CD4-positive, CD25-positive, alpha-beta regulatory T cell (primary cell): ENCODE measurements at places on chromosomes 5 and 9.

DNA sequence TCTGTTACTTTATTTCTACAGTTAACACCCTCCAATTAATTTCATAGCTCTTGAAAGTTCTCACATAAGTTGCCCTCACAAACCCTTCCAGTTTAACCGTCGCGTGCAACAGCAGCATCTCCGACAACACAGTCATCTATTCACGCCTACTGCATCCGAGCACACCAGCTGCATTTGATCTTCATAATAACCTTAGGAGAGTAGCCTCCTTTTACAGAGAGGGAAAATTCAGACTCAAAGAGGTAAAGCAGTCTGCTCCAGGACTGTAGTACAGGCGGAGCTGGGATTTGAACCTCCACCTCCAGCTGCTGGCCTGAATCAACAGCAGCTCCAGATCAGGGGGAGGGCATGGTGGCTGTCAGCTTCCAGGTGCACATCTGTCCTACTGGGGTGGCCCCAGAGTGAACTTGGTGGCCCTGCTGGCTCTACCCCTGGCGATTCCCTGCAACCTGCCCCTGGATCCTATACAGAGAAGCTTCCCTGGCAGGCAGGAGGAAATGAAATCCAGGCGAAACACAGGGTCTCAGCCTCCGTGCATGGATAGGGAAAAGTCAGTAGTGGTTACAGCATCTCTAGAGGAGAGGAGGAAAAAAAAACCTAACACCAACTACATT, 71.6 kb upstream of the UNC5A start:
- H3K27me3 ChIP-seq: peaks cover 12% of the 10 kb centered on the region
- H3K4me3 ChIP-seq: no peak overlapping the region
- peaks cover 8% of the 10 kb centered on the region for H3K4me1 ChIP-seq
- H3K36me3 ChIP-seq: no peaks in the 10 kb centered on the region
- no peak for DNase-seq

DNA sequence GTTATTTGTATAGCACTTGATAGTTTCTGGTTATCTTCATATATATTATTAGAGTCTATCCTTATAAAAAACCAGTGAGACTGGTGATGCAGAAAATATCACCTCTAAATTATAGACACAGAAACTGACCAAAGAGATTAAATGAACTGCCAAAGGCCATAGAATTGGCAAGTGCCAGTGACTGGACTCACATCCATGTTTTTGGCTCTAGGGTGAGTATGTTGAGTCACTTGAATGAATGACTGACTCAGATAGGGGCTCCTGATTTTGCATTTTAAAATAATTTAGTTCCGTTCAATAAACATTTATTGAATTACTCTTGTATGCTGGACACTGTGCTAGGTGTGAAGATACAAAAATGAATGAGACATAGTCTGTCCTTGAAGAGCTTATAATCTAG, 70.7 kb downstream of the NR2F1 start:
- no peaks in the 10 kb centered on the region for H3K36me3 ChIP-seq
- no peaks in the 10 kb centered on the region for H3K27me3 ChIP-seq
- no peaks in the 10 kb centered on the region for H3K4me1 ChIP-seq
- DNase-seq: no peak
- no peak overlapping the region for H3K27ac ChIP-seq

DNA sequence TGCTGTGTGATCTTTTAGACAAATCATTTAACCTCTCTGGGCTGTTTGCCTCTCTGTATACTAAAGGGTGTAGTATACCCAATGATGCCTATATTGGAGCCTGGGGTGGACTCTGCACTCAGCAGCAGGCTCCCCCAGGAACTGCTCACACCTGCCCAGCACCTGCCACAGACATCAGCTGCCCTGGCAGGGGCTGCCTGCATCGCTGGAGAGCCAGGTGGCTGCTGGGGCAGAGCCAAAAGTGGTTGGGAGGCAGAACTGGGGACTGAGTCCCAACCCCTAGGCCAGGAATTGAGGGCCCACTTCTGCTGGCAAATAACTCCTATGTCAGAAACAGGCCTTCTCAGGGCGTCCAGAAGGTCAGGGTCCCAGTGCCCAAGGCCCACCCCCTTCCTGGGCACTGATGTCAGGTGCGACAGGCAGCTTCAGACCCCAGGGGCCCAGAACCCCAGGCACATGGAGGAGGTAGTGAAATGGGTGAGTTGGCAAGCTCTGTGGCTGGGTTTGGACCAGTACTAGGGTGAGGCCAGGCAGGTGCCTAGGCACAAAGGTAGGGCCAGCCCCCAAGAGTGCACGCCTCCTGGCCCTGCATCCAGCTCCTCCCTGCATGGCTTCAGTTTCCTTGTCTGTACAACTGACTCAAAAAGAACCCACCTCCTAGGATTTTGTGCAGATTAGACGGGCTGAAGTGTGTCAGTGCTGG, 5.8 kb downstream of the UNC5A start:
- peaks cover 21% of the 10 kb centered on the region for H3K4me1 ChIP-seq
- H3K27me3 ChIP-seq: peaks cover 23% of the 10 kb centered on the region
- DNase-seq: no peak
- no peaks in the 10 kb centered on the region for H3K36me3 ChIP-seq
- no peak overlapping the region for H3K27ac ChIP-seq
- no peak overlapping the region for H3K4me3 ChIP-seq

DNA sequence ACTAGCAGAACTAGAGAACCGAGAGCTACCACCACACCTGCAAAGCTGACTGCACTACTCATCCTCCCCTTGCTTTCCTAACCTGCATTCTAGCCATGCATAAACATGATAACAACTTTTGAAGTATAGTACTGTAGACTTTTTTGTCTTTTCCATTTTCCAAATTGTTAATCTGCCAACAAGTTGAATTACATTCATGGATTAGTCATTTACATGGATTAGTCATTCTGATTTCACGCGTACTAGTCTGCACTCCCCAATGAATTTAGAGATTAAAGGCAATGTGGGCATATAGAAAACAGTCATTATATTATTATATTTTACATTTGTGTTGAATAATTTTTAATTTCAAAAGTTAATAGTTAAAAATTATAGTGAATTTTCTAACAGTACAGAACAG, 81.4 kb downstream of the EDIL3 start:
- no peak overlapping the region for H3K4me3 ChIP-seq
- no peaks in the 10 kb centered on the region for H3K36me3 ChIP-seq
- H3K4me1 ChIP-seq: no peaks in the 10 kb centered on the region
- no peaks in the 10 kb centered on the region for H3K27me3 ChIP-seq

GRCh38 chr5:36958612-36959011, 82.0 kb downstream of the NIPBL start:
- no peak overlapping the region for H3K4me3 ChIP-seq
- DNase-seq: no peak
- H3K27me3 ChIP-seq: no peaks in the 10 kb centered on the region
- no peaks in the 10 kb centered on the region for H3K4me1 ChIP-seq
- no peak overlapping the region for H3K27ac ChIP-seq

- DNase-seq: no peak
- no peaks in the 10 kb centered on the region for H3K27me3 ChIP-seq
- no peak overlapping the region for H3K4me3 ChIP-seq
- no peaks in the 10 kb centered on the region for H3K36me3 ChIP-seq
Measured at GRCh38 chr9:72041775-72042194, 18.6 kb downstream of the C9orf57 start.

GRCh38 chr9:35570709-35571504, 34.2 kb upstream of the TESK1 start:
- no peak for DNase-seq
- H3K27ac ChIP-seq: no peak overlapping the region
- no peaks in the 10 kb centered on the region for H3K4me1 ChIP-seq
- no peaks in the 10 kb centered on the region for H3K27me3 ChIP-seq

GRCh38 chr5:9596824-9597223, 33.3 kb downstream of the TAS2R1 start:
- H3K4me3 ChIP-seq: no peak overlapping the region
- no peaks in the 10 kb centered on the region for H3K4me1 ChIP-seq
- no peaks in the 10 kb centered on the region for H3K27me3 ChIP-seq
- DNase-seq: no peak
- H3K27ac ChIP-seq: no peak overlapping the region
